ENCODE measurements at places on chromosomes 2 and 18. TPM values are rescaled to one million over a fixed set of nuclear protein-coding genes. Genes with fewer than 3 reads are reported as not detected.

- DNase-seq, result no peak
- no peak overlapping the region for H3K27ac ChIP-seq
- H3K27me3 ChIP-seq, result no peaks in the 10 kb centered on the region
- H3K4me1 ChIP-seq, result no peaks in the 10 kb centered on the region
- H3K36me3 ChIP-seq, result no peaks in the 10 kb centered on the region
Measured at GRCh38 chr18:32010124-32010721, 8.4 kb upstream of the RNF125 start.

DNA sequence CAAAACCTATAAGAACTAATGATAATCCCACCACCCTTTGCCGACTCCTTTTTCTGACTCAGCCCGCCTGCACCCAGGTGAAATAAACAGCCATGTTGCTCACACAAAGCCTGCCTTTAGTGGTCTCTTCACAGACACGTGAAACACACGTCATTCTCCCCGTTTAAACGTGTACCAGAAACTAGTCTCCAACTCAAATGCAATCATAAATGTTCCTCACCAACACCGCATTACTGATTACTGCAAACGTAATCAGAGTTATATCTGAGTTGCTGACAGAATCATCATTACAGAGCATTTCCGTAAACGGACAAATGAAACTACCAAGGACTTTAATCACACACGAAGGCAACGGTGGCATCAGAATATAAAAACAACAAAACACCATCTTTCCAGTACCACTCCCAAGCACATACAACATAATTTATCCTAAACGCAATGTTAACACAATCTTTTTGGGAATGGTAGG lies 1.9 kb downstream of the CLK1 start:
- DNase-seq, result no peak
- H3K27me3 ChIP-seq, result no peaks in the 10 kb centered on the region
- H3K36me3 ChIP-seq, result peaks cover 2% of the 10 kb centered on the region
- peaks cover 3% of the 10 kb centered on the region for H3K4me1 ChIP-seq
- peak overlapping the region; percentile 95 for H3K4me3 ChIP-seq

The CD8B gene
- 3.0 TPM for polyA plus RNA-seq

The RETREG2 gene
- 44.2 TPM for polyA plus RNA-seq

DNA sequence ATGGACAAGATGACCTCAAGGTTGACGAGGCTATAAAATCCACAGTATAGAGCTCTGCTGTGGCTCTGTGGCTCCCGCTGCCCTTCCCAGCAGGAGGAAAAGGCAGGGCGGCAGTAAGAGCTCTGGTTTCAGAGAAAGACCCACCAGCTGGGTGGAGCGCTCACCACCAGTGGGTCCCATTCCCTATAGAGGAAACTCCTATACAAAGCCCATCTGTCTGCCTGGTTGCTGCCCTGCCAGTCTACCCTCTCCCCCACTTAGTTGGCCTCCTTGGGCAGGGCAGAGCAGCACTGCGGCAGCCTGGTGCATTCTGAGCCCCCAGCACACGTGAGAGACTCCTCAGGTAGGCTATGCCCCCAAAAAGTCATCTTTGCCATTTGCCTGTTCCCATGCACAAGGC lies 26.5 kb downstream of the TNS1 start:
- no peaks in the 10 kb centered on the region for H3K36me3 ChIP-seq
- no peak overlapping the region for H3K27ac ChIP-seq
- DNase-seq, result peak; percentile 36
- no peaks in the 10 kb centered on the region for H3K27me3 ChIP-seq
- no peaks in the 10 kb centered on the region for H3K4me1 ChIP-seq
- H3K4me3 ChIP-seq, result no peak overlapping the region

DNA sequence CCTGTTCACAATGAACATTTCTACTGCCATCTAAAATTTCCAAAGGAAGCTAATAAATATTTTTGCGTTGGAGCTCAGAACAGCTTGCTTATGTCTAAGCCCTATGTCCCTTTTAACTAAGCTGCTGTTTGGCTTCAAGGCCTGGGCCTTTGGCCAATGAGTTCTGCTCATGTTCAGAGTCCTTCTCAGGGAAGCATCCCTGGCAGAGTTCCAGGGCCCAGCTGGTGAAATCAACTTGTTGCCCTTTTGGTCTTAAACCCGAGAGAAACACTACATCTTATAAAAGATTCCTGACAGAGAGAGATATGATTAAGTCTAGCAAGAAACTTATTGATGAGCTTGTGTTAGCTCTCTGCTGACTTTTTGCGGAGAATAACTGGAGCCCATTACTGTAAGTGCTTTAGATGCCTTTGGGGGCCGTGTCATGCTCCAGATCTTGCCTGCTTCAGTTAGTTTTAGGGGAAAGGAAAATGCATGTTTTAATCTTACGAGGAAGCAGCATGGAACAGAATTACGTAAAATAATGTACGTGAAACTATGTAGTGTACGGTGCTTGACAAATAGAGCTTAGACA lies 102.5 kb upstream of the NOSTRIN start:
- no peaks in the 10 kb centered on the region for H3K27me3 ChIP-seq
- no peaks in the 10 kb centered on the region for H3K36me3 ChIP-seq
- DNase-seq, result peak; percentile 80
- H3K27ac ChIP-seq, result no peak overlapping the region
- H3K4me1 ChIP-seq, result no peaks in the 10 kb centered on the region

DNA sequence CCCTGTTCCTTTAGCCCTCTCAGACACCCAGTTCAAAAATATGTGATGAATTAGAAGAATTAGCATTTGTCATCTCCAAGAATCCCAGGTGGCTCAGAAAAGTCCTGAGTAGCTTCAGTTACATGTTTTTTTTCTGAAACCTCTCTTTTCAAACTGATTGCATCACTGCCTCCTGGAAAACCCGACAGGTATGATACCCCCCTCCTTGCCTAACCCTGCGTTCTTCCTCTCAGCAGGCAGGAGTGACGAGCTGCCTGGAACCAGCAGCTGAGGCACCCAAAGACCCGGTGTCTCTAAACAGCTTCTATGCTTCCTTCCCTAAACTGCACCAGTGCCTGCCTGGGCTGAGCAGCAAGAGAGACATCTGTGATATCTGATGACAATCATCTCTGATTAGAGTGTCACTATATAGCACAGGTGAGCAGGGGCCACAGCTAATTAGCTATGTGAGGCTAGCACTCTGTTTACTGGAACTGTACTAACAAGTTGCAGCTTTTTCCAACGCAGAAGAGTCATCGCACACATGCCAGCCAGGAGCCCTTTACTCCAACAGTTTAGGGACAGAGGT lies 376.4 kb upstream of the ATP5MC3 start:
- H3K36me3 ChIP-seq, result no peaks in the 10 kb centered on the region
- no peak for DNase-seq
- no peaks in the 10 kb centered on the region for H3K27me3 ChIP-seq
- no peaks in the 10 kb centered on the region for H3K4me1 ChIP-seq
- H3K4me3 ChIP-seq, result no peak overlapping the region

The NT5C1B gene
- not detected for polyA plus RNA-seq

The PTGR3 gene
- polyA plus RNA-seq, result 8.8 TPM

GRCh38 chr2:120302301-120302700 lies 43.6 kb upstream of the INHBB start:
- no peaks in the 10 kb centered on the region for H3K4me1 ChIP-seq
- no peak overlapping the region for H3K4me3 ChIP-seq
- H3K27ac ChIP-seq, result no peak overlapping the region
- no peaks in the 10 kb centered on the region for H3K36me3 ChIP-seq

The COL3A1 gene
- polyA plus RNA-seq, result 875 TPM

The CPO gene
- 0.69 TPM for polyA plus RNA-seq

The HRH4 gene
- 0.03 TPM for polyA plus RNA-seq

GRCh38 chr2:110140401-110140800 lies 24.8 kb upstream of the MALL start:
- H3K36me3 ChIP-seq, result no peaks in the 10 kb centered on the region
- no peaks in the 10 kb centered on the region for H3K4me1 ChIP-seq
- H3K4me3 ChIP-seq, result no peak overlapping the region
- no peaks in the 10 kb centered on the region for H3K27me3 ChIP-seq
- no peak for DNase-seq

GRCh38 chr2:173171924-173172643 lies 96.4 kb downstream of the MAP3K20 start:
- no peak overlapping the region for H3K4me3 ChIP-seq
- H3K27me3 ChIP-seq, result no peaks in the 10 kb centered on the region
- no peak overlapping the region for H3K27ac ChIP-seq
- DNase-seq, result no peak

GRCh38 chr2:182148344-182148743 lies 162.7 kb downstream of the PPP1R1C start:
- H3K4me3 ChIP-seq, result no peak overlapping the region
- H3K27ac ChIP-seq, result peak overlapping the region; percentile 28
- no peak for DNase-seq
- no peaks in the 10 kb centered on the region for H3K27me3 ChIP-seq
- H3K4me1 ChIP-seq, result peaks cover 2% of the 10 kb centered on the region
- no peaks in the 10 kb centered on the region for H3K36me3 ChIP-seq

- no peak for DNase-seq
- no peak overlapping the region for H3K4me3 ChIP-seq
Measured at GRCh38 chr18:67467188-67467587, 49.3 kb downstream of the DSEL start.

- H3K27me3 ChIP-seq, result no peaks in the 10 kb centered on the region
- no peaks in the 10 kb centered on the region for H3K4me1 ChIP-seq
- no peak overlapping the region for H3K27ac ChIP-seq
- no peaks in the 10 kb centered on the region for H3K36me3 ChIP-seq
- no peak overlapping the region for H3K4me3 ChIP-seq
- DNase-seq, result no peak
Measured at GRCh38 chr18:52288403-52289004, 51.5 kb upstream of the DCC start.

DNA sequence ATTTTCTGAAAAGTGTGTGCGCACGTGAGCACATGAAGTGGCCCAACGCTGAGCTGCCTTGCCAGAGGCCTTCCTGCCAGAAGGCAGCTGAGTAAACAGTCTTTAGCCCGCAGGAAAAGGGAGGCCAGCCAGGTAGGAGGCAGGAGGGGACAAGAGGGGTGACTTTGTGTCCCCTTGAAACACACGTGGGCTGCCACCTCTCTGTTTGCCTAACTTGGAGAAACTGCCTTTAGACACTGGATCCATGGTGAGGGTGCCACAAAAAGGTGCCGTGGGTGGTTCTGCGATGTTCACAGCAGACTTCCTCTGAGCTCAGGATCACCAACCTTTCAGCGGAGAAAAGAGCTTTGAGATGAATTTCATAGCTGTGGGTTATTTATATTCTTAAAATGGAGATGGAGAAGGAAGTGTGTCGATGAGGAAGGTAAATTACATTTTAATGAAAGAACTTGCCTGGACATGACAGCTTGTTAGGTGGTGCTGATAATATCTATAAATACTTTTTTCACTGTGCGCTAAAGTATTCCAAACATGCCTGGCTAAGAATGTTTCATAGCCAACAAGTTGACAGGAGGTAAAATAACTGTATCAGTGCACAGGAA lies 36.6 kb upstream of the ASB1 start:
- H3K27ac ChIP-seq, result no peak overlapping the region
- no peaks in the 10 kb centered on the region for H3K27me3 ChIP-seq
- no peaks in the 10 kb centered on the region for H3K36me3 ChIP-seq
- H3K4me1 ChIP-seq, result no peaks in the 10 kb centered on the region

DNA sequence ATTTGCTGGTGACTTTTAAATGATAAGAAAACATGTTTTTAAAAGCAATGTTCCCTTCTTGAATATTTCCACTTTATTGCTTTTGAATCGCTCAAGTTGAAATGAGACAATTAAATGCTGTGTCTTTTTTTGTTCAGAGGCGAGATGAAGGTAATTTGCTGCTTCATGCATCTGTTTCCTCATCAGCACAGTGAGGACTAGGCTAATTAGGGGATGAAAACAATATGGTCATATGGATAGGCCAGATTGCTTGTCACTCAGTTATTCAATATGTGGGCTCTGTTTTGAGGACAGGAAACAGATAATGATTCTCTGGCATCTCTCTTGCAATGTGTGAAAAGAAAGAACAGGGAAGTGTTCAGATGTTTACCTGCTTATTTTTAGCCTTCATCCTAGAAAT lies 61.0 kb downstream of the ERBB4 start:
- no peak for DNase-seq
- no peaks in the 10 kb centered on the region for H3K27me3 ChIP-seq
- no peaks in the 10 kb centered on the region for H3K36me3 ChIP-seq
- H3K4me1 ChIP-seq, result no peaks in the 10 kb centered on the region

The ST6GAL2 gene
- polyA plus RNA-seq, result 7.0 TPM

DNA sequence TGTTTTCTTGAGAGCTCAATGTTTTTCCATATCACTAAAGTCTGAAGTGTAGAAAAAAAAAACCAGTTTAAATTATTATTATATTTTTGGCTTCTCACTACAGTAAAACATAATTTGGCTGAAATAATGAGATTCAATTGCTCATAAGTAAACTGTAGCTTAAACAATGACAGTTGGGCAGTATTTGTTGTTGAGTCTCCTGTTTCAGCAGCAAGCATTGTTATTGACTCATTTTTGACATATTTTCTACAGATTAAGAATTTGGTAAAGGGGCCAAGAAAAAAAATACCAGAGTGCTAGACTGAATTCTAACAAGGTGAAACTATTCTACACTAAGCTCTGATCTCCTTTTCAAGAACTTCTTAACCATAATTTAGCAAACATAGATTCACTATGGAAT lies 2070.4 kb upstream of the CELF4 start:
- no peaks in the 10 kb centered on the region for H3K4me1 ChIP-seq
- H3K27me3 ChIP-seq, result no peaks in the 10 kb centered on the region
- DNase-seq, result no peak
- no peak overlapping the region for H3K4me3 ChIP-seq
- H3K27ac ChIP-seq, result no peak overlapping the region

- no peaks in the 10 kb centered on the region for H3K27me3 ChIP-seq
- DNase-seq, result no peak
- no peaks in the 10 kb centered on the region for H3K36me3 ChIP-seq
Measured at GRCh38 chr2:143717536-143718168, 588.4 kb downstream of the ARHGAP15 start.

The PID1 gene
- 66.5 TPM for polyA plus RNA-seq

The FSIP2 gene
- polyA plus RNA-seq, result not detected

The PPP1R1C gene
- 1.4 TPM for polyA plus RNA-seq

The DPP10 gene
- 0.13 TPM for polyA plus RNA-seq

- H3K36me3 ChIP-seq, result no peaks in the 10 kb centered on the region
- H3K27ac ChIP-seq, result no peak overlapping the region
- DNase-seq, result no peak
Measured at GRCh38 chr2:96315400-96316071, 9.6 kb upstream of the ITPRIPL1 start.

- H3K36me3 ChIP-seq, result no peaks in the 10 kb centered on the region
- H3K27me3 ChIP-seq, result no peaks in the 10 kb centered on the region
- H3K4me1 ChIP-seq, result no peaks in the 10 kb centered on the region
- H3K27ac ChIP-seq, result no peak overlapping the region
- H3K4me3 ChIP-seq, result no peak overlapping the region
Measured at GRCh38 chr2:241770936-241771285, 5.7 kb upstream of the GAL3ST2 start.

The GALR1 gene
- polyA plus RNA-seq, result under 0.01 TPM

The IL36A gene
- polyA plus RNA-seq, result not detected

DNA sequence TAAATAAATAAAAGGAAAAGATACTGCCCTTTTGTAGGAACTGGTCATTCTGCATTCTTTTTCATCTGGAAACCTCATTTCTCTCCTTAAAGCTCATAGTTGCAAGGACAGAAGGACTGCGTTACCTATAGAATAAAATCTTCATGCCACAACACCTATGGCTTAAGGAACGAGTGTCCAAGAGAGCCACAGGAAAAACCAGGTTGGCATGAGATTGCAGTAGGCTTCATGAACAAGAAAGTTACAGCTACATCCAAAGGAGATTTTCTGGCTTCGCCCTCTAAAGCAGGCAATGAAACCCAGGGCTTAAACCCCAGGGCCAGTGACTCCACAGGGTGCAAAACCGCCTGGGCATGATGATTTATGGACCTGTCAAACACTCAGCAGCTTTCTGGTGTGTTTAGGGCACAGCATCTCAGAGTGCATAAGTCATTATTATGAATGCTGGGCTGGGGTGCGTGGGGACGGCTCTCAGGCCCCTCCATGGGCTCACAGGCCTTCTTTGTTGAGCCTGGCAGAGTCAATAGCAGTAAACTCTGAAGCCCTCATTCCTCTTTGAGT lies 30.7 kb upstream of the PIEZO2 start:
- no peak overlapping the region for H3K4me3 ChIP-seq
- DNase-seq, result no peak
- H3K27me3 ChIP-seq, result no peaks in the 10 kb centered on the region
- H3K36me3 ChIP-seq, result no peaks in the 10 kb centered on the region

The BOK gene
- 3.1 TPM for polyA plus RNA-seq

Measured in aorta (tissue), 5 donors.